Activated T-helper 1 cell treated with anti-CD3 and anti-CD28 coated beads, Interleukin-12 subunit alpha, Interleukin-12 subunit beta, Interleukin-2, Interleukin-4 antibody, amounts not matched to agents 30 ng/mL and 10 ng/mL and 1 ng/mL, durations not matched to agents 14 hours and 24 hours and 36 hours (primary cell): ENCODE measurements at places on chromosomes 16 and 17. TPM values are rescaled to one million over a fixed set of nuclear protein-coding genes. Genes with fewer than 3 reads are reported as not detected.

GRCh38 chr17:7577327-7578199, 1.9 kb upstream of the CD68 start:
- peak overlapping the region; percentile 31 for H3K27ac ChIP-seq
- peaks cover 76% of the 10 kb centered on the region for H3K36me3 ChIP-seq
- H3K4me3 ChIP-seq = peak overlapping the region; percentile 94
- H3K4me1 ChIP-seq = peaks cover 79% of the 10 kb centered on the region

The PIMREG gene
- total RNA-seq = 6.8 and 8.0 TPM in 2 replicates

GRCh38 chr17:41633556-41634199, 9.3 kb upstream of the KRT17 start:
- DNase-seq = no peak
- no peaks in the 10 kb centered on the region for H3K36me3 ChIP-seq
- H3K4me1 ChIP-seq = no peaks in the 10 kb centered on the region
- H3K27me3 ChIP-seq = no peaks in the 10 kb centered on the region

GRCh38 chr16:59522826-59523225, 788.7 kb upstream of the GOT2 start:
- H3K36me3 ChIP-seq = no peaks in the 10 kb centered on the region
- no peaks in the 10 kb centered on the region for H3K27me3 ChIP-seq
- no peaks in the 10 kb centered on the region for H3K4me1 ChIP-seq
- H3K4me3 ChIP-seq = no peak overlapping the region
- H3K27ac ChIP-seq = no peak overlapping the region
- DNase-seq = no peak

The TNFSF13 gene
- total RNA-seq = 2.2 and 3.3 TPM in 2 replicates
